Inflammatory macrophage (primary cell): ENCODE measurements at places on chromosomes 4 and X.

DNA sequence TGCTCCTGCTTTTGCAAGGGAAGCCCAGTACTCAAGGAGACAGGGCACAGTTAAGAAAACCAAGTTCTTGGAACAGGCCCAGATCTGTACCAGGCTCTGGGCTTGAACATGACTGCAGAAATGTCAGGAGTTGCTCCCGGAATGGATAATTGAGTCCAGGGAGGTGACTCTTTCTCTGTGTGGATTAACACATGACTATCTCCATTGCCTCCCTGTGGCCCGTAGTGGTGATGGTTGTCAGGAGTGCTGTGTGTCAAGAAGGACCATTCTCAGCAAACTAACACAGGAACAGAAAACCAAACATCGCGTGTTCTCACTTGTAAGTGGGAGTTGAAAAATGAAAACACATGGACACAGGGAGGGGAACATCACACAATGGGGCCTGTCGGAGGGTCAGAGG, 39.9 kb downstream of the CCKAR start:
- DNase-seq = no peak

GRCh38 chr4:154417373-154417673, 74.3 kb downstream of the DCHS2 start:
- DNase-seq = no peak

- no peak for DNase-seq
These were observed 831.1 kb upstream of the PABPC4L start for GRCh38 chr4:135032670-135033069.

DNA sequence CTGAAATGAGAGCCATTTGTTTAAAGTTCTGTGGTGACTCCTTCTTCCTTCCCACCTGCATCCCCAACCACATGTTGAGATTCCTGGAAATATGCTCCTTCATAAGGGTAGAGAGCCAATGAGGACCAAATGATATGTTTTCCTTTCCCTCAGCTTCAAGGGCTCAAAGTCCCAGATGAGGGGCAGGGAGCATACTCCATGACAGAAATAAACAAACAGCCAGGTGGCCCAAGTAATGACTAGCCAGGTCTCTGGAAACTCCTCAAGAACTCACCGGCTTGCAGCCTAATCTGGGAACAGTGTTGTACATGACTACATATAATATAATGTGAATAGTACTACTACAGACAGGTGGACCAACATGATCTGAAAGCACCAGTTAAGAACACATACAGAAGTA, 392.3 kb downstream of the PACRGL start:
- DNase-seq = no peak

GRCh38 chrX:49202022-49202421, 2.0 kb upstream of the SYP start:
- DNase-seq = no peak

GRCh38 chr4:110961066-110961465, 338.2 kb upstream of the PITX2 start:
- DNase-seq = no peak
